Endodermal cell (in vitro differentiated cells): ENCODE measurements at places on chromosomes 7 and 10.

GRCh38 chr7:2539031-2539911 is 16.1 kb downstream of the BRAT1 start:
- no peak overlapping the region for H3K27ac ChIP-seq
- no peaks in the 10 kb centered on the region for H3K27me3 ChIP-seq
- H3K4me1 ChIP-seq: no peaks in the 10 kb centered on the region
- peak; percentile 40 for DNase-seq
- peaks cover 4% of the 10 kb centered on the region for H3K36me3 ChIP-seq

GRCh38 chr10:59774451-59774850 is 21.2 kb upstream of the MRLN start:
- DNase-seq: no peak
- H3K36me3 ChIP-seq: no peaks in the 10 kb centered on the region
- H3K27ac ChIP-seq: no peak overlapping the region
- no peak overlapping the region for H3K4me3 ChIP-seq

GRCh38 chr10:132431537-132432175 is 34.7 kb downstream of the PWWP2B start:
- H3K4me1 ChIP-seq: no peaks in the 10 kb centered on the region
- no peaks in the 10 kb centered on the region for H3K36me3 ChIP-seq
- H3K27me3 ChIP-seq: no peaks in the 10 kb centered on the region
- no peak overlapping the region for H3K4me3 ChIP-seq

DNA sequence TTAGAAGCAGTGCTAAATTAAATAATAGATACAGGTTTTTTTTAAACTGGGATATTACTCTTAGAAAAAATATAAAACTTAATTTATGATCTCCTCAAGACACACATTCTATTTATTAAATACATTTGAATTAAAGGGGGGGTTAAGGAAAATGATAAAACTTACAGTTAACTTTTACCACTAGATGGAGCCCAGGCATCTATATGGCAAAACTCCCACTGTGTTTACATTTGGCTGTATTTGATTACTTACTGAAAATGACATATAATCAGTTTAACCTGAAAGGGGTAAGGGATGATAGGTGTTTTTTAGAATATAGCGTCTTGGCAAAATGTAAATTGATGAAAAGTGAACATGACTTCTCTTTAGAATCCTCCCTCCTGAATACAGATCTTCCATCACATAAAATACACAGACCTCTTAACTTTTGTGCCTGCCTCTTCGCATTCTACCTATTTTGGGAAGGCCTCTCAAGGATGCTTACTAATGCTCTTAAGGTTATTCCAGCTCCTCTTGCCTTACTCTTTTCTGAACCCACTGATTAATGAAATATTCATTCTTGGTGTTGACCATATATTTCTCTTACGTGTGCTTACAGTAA is 235.7 kb downstream of the AGMO start:
- H3K27ac ChIP-seq: no peak overlapping the region
- no peaks in the 10 kb centered on the region for H3K36me3 ChIP-seq
- H3K4me1 ChIP-seq: peaks cover 3% of the 10 kb centered on the region
- no peaks in the 10 kb centered on the region for H3K27me3 ChIP-seq
- H3K4me3 ChIP-seq: no peak overlapping the region

- no peaks in the 10 kb centered on the region for H3K36me3 ChIP-seq
- H3K27ac ChIP-seq: no peak overlapping the region
- no peak for DNase-seq
- peaks cover 15% of the 10 kb centered on the region for H3K4me1 ChIP-seq
Observed at GRCh38 chr7:99094401-99094800, 49.5 kb downstream of the SMURF1 start.

DNA sequence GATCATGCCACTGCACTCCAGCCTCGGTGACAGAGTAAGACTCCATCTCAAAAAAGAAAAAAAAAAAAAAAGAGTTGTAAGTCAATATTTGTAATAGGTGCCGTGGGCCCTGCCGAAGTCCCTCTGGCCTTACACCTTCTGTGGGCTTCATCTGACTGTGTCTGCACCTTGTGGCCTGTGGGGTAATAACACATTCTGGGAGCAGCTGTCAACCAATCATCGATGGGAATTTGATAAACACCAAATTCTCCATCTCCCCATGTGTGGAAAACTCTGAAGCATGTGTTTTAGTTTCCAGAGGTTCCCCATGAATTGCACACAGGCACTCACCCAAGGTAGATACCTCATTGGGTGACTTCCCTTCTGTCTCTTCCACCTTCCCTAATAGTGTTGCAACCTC is 10.8 kb downstream of the ZNF394 start:
- peaks cover 34% of the 10 kb centered on the region for H3K36me3 ChIP-seq
- H3K4me3 ChIP-seq: no peak overlapping the region
- DNase-seq: no peak
- no peaks in the 10 kb centered on the region for H3K27me3 ChIP-seq
- no peak overlapping the region for H3K27ac ChIP-seq

GRCh38 chr7:36286226-36286625 is 103.4 kb upstream of the ANLN start:
- H3K4me3 ChIP-seq: no peak overlapping the region
- H3K27me3 ChIP-seq: no peaks in the 10 kb centered on the region
- DNase-seq: no peak

GRCh38 chr10:47266602-47267001 is 33.4 kb upstream of the GDF10 start:
- H3K4me3 ChIP-seq: no peak overlapping the region
- H3K4me1 ChIP-seq: no peaks in the 10 kb centered on the region
- H3K27ac ChIP-seq: no peak overlapping the region
- DNase-seq: no peak

DNA sequence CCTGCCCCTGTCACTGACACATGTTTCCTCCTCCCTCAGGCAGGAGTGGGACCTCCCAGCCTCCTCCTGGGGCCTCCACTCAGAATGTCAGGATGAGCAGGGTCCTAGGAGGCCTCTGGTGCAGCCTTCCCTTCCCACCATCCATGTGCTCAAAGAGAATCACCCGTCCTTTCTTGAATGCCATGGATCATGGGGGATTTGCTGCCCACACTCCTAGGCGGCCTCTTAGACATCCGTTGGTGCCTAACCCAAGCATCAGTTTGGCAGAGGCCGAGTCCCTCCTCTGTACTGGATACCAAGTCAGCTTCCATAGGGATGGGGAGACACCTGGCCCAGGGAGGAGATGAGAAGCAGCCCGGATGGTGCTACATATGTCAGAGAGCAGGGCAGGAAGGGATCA is 7.0 kb downstream of the NOS3 start:
- H3K4me3 ChIP-seq: no peak overlapping the region
- H3K4me1 ChIP-seq: peaks cover 6% of the 10 kb centered on the region

GRCh38 chr10:104780165-104780564 is 139.1 kb downstream of the SORCS3 start:
- H3K4me1 ChIP-seq: peaks cover 5% of the 10 kb centered on the region
- H3K27me3 ChIP-seq: no peaks in the 10 kb centered on the region
- DNase-seq: no peak
- H3K36me3 ChIP-seq: no peaks in the 10 kb centered on the region

DNA sequence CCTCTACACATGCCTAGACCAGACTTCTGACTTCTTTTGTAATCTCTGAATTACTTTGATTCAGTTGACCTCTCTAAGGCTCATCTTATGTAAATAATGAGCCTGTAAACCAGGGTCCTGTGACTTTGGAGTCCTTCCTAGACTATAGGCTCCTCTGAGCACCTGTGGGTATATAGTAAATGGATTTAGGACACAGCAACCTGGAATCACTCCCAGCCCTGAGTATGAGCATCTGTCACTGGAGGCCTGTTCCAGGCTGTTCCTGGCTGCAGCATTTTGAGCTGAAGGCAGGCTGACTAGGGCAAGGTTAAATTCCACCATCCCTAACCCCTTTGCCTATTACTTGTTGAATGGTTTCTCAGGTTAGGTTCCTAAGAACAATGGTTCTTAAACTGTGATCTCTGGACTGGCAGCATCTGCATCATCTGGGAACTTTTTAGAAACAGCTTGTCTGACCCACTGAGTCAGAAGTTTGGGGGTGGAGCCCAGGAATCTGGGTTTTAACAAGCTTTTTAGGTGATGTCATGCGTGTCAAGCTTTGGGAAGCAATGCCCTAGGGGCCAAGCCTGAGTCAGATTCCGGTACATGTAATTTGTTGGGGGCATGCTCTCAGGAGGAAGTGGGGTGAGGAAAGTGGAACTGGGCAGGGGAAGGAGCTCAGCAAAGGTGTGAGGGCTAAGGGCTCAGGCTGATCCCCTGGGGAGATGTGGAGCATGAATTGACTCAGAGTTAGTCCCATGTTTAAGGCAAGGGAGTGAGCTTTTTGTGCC is 28.2 kb downstream of the MINDY4 start:
- H3K4me1 ChIP-seq: no peaks in the 10 kb centered on the region
- no peak for DNase-seq
- H3K36me3 ChIP-seq: no peaks in the 10 kb centered on the region
- H3K4me3 ChIP-seq: no peak overlapping the region

GRCh38 chr10:3639546-3639945 is 145.5 kb downstream of the KLF6 start:
- H3K4me1 ChIP-seq: no peaks in the 10 kb centered on the region
- no peak for DNase-seq
- H3K4me3 ChIP-seq: no peak overlapping the region
- no peak overlapping the region for H3K27ac ChIP-seq
- no peaks in the 10 kb centered on the region for H3K27me3 ChIP-seq

GRCh38 chr7:115474137-115474536 is 552.2 kb downstream of the MDFIC start:
- no peaks in the 10 kb centered on the region for H3K27me3 ChIP-seq
- H3K4me1 ChIP-seq: no peaks in the 10 kb centered on the region
- DNase-seq: no peak
- no peak overlapping the region for H3K27ac ChIP-seq
- no peak overlapping the region for H3K4me3 ChIP-seq

GRCh38 chr7:13955494-13955893 is 34.0 kb downstream of the ETV1 start:
- H3K27ac ChIP-seq: no peak overlapping the region
- no peaks in the 10 kb centered on the region for H3K27me3 ChIP-seq
- H3K4me1 ChIP-seq: no peaks in the 10 kb centered on the region
- no peak overlapping the region for H3K4me3 ChIP-seq

- DNase-seq: peak; percentile 85
- H3K36me3 ChIP-seq: no peaks in the 10 kb centered on the region
- H3K27ac ChIP-seq: peak overlapping the region; percentile 90
Observed at GRCh38 chr7:42236266-42236975, 588 bp downstream of the GLI3 start.

- peaks cover 49% of the 10 kb centered on the region for H3K27me3 ChIP-seq
- no peaks in the 10 kb centered on the region for H3K4me1 ChIP-seq
- no peak overlapping the region for H3K27ac ChIP-seq
- no peak overlapping the region for H3K4me3 ChIP-seq
- no peaks in the 10 kb centered on the region for H3K36me3 ChIP-seq
- DNase-seq: peak; percentile 60
Observed at GRCh38 chr10:117684672-117685211, 142.2 kb downstream of the EMX2 start.

- H3K27me3 ChIP-seq: no peaks in the 10 kb centered on the region
Observed at GRCh38 chr10:52814506-52814905, 41.9 kb upstream of the MBL2 start.

- no peak overlapping the region for H3K4me3 ChIP-seq
- no peak for DNase-seq
- no peaks in the 10 kb centered on the region for H3K36me3 ChIP-seq
- no peaks in the 10 kb centered on the region for H3K4me1 ChIP-seq
- no peaks in the 10 kb centered on the region for H3K27me3 ChIP-seq
Observed at GRCh38 chr7:108697254-108697653, 127.6 kb downstream of the DNAJB9 start.

- DNase-seq: no peak
- peaks cover 2% of the 10 kb centered on the region for H3K27me3 ChIP-seq
- H3K4me1 ChIP-seq: no peaks in the 10 kb centered on the region
- no peak overlapping the region for H3K27ac ChIP-seq
Observed at GRCh38 chr7:45881759-45882464, 6.4 kb upstream of the IGFBP1 start.

DNA sequence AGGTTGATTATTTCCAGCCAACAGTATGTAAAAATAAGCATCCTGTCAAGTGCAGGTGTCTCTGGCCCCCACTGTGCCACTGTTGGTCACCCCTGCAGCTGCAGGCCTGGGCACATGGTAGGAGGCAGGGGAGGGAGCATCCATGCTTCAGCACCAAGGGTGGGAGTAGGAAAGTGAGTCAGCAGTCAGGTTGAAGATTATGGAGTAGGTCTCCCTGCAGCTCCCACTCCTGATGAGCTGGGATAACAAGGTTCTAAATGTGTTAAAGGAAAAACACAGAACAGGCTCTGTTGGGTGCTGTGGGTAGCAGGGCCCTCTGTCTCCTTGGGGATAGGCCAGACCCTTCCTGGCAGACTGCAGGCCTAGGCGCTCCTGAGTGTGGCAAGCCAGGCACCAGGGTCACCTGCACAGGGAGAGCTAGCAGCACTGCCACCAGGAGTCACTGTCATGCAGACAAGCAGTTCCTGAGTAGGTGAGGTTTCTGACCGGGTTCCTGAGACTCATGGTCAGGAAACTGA is 59.3 kb downstream of the NUDCD3 start:
- DNase-seq: peak; percentile 87
- H3K4me1 ChIP-seq: peaks cover 4% of the 10 kb centered on the region
- H3K27ac ChIP-seq: no peak overlapping the region

DNA sequence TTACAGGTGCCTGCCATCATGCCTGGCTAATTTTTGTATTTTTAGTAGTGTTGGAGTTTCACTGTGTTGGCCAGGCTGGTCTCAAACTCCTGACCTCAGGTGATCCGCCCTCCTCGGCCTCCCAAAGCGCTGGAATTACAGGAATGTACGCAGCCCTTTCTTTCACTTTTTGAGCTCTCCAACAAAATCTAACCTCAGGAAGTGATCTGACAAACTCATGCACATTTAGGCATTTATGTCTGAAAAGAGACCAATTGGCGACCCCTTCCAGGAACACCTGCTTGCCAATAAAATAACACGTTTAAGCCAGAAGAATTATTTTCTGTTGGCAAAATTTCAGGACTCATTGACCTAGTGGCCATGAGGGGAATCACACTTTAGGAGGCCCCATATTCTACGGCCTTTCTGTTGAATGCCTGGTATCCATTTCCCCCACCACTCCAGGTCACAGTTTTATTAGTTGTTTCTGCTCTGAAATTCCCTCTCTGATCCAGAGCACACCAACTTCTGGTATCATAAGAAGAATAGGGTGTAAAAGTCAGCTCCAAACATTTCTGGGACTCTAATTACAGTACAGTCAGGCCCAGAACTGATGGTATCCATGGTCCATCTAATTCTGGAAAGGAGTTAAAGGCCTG is 65.8 kb upstream of the FRMD4A start:
- no peak for DNase-seq
- H3K27me3 ChIP-seq: no peaks in the 10 kb centered on the region
- H3K27ac ChIP-seq: peak overlapping the region; percentile 65
- no peaks in the 10 kb centered on the region for H3K4me1 ChIP-seq

- H3K27ac ChIP-seq: no peak overlapping the region
- no peaks in the 10 kb centered on the region for H3K27me3 ChIP-seq
- H3K36me3 ChIP-seq: peaks cover 59% of the 10 kb centered on the region
- no peak overlapping the region for H3K4me3 ChIP-seq
- no peak for DNase-seq
- H3K4me1 ChIP-seq: peaks cover 7% of the 10 kb centered on the region
Observed at GRCh38 chr10:5898163-5898562, 8.1 kb downstream of the FBH1 start.

DNA sequence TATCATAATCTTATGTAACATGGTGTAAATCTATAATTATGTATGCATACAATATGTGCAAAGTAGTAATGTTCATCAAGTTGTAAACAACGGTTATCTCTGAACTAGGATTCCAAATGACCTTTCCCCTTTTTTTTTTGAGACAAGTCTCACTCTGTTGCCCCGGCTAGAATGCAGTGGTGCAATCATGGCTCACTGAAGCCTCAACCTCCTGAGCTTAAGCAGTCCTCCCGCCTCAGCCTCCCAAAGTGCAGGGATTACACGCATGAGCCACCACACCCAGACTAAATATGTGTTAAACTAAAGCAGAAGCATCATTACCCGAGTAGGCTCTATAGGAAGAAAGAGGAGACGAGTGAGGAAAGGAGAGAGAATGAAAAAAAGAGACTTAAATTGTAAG is 7.8 kb upstream of the KMT2C start:
- H3K4me1 ChIP-seq: no peaks in the 10 kb centered on the region
- no peak overlapping the region for H3K4me3 ChIP-seq
- no peak for DNase-seq
- H3K36me3 ChIP-seq: no peaks in the 10 kb centered on the region
